ENCODE measurements at places on chromosomes 7 and 10.
A peak's percentile ranks its signal among the peaks of the same experiment; 100 is the strongest.

DNA sequence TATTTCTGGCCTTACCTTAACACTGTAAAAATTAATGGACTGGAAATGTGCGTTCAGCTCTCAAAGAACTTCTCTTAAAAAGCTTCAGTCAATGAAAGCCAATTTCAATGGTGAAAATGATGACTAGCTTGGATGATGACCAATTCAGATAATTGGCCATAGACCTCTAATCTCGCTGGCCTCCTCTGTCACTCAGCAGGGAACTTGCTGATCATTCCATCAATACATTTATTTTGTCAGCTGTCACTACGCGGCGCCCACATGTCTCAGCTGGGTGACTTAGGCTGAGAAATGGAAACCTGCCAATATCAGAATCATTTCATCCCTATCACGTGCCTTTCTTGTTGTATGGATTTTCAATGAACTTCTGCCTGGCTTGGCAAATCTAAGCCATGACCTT, 673.0 kb upstream of the AUTS2 start:
- peak; percentile 34 for DNase-seq

- peak; percentile 99 for DNase-seq
Measured at GRCh38 chr7:123534383-123535260, at the start of gene IQUB. Gene IQUB (minus strand): TSS chr7:123534595. CDS start chr7:123512340, 22,255 bp downstream.

DNA sequence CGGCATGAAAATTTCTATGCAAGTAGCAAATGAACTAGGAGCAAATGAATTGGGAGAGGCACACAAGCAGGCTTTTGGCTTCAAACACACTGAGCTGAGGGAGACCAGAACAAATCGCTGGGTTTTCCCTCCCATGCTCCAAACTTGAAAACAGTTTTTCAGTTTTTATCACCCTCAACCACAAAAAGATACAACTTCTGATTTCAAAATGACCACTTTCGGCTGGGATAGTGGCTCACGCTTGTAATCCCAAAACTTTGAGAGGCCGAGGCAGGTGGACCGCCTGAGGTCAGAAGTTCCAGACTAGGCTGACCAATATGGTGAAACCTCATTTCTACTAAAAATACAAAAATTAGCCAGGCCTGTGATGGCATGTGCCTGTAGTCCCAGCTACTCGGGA, 9.0 kb upstream of the CHUK start:
- no peak for DNase-seq

DNA sequence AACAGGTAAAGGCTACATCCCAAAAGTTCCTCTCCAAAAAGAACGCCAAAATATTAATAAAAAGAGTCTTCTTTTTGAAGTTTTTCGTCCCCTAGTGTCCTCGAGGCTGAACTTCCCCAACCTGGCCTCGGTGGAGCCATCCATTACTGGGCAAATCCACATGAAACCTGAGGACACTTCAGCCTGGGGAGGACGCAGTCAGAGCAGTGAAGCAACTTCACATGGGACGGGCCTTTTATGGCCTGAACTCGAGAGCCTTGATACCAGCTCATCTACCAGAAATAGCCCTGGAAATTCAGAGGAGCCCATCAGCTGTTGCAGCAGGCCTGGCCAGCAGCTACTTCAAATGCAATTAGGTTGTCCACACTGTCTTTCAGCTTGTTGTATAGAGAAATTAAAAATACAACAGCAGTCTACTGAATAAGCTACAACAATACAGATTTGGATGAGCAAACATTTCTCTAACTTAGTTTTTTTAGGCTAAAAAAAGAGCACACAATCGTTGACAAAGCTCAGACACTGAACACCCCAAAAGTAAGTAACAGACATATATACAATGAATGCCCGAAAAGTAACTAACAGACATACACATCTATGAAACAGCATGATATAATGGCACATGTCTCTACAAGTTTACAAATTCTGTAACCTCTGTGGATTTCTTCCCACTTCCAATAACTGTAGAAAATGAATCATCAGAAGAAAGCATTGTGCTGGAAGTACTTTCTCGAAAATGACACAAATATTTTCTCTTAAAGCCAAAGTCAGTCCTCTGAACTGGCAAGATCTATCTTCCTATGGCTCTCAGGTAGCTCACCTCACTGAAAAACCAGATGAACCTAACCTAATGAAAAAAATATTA, at the start of gene SVIL:
Gene SVIL, minus strand, starts transcription at position 208 of the 862 bp plus-strand sequence. CDS start 79,913 bp downstream, outside the sequence.
- DNase-seq: no peak

GRCh38 chr10:110059925-110060324, 52.1 kb downstream of the ADD3 start:
- no peak for DNase-seq

DNA sequence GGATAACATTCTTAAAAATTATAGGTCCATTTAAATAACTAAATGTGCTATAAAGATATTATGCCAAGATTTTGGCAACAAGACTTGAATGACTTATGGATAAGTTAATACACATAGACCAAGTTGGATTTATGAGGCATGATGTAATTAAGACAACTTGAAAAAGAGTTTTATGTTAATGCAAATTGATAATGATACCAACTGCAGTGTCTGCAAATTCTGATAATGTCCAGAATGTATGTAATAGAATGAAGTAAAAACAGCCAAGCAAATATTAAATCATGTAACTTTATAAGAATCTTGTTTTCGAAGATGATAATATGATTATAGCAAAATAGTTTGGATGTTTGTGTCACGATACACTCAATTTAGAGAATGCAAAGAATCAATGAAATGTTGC, 868.3 kb downstream of the DNAJB9 start:
- no peak for DNase-seq

DNA sequence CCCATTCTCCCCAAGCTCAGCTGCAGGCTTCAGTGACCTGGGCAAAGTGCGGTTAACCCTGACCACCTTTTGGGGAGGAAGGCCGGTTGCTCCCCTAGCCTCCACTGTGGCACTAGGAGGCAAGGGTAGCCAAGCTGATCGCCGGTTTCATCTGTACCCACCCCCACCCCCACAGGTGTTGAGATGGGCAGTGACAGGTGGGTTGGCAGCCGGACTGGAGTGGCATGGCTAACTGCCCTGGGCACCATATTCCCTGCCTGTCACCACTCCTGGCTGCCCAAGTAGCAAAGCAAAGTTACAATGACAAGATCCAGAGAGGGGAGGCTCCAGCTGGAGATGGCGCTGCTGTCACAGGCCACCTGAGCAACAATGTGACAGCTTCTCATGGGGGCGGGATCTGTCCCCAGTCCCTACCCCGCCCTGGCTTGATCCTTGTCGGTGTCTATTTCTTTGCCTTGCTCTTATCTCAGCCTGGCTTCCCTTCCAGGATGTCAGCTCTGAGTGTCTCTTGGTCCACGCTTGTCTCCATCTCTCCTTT, 27.0 kb upstream of the BMS1 start:
- no peak for DNase-seq

GRCh38 chr7:154578336-154578735, 424.6 kb downstream of the PAXIP1 start:
- no peak for DNase-seq

- no peak for DNase-seq
Measured at GRCh38 chr10:109517748-109518147, 405.6 kb downstream of the XPNPEP1 start.

- DNase-seq: no peak
Measured at GRCh38 chr7:47944536-47945260, 3.6 kb downstream of the PKD1L1 start.

- DNase-seq: no peak
Measured at GRCh38 chr7:131537571-131537978, 18.9 kb downstream of the PODXL start.
